ENCODE measurements at places on chromosomes 5 and 9.

DNA sequence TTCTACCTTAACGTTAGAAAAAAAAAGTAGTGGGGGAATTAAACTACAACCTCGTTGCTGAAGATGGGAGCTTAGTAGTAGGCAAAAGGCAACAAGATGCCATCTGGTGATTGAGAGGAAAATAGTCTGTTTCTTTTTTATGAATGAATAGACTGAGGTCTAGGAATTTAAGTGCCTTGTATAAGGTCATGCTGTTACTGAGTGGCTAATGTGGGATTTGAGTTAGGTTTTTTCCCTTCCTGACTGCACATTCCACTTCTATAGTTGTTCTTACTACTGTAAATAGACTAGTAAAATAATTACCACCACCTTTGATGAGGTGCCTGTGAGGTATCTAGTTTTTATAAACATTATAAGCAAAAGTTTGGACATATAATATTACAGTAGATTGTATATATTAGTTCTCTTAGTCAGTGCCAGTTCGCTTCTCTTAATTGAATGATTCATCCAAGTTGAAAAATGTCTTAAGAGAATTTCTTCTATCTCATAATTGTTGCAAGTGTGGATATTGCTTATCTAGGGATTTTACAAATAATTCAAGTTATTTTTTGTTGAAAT, 19.1 kb downstream of the FSD1L start:
- DNase-seq: no peak

- no peak for DNase-seq
These were observed 13.6 kb downstream of the LPCAT1 start for GRCh38 chr5:1510151-1510561.

- DNase-seq: no peak
These were observed 38.7 kb upstream of the CTSL start for GRCh38 chr9:87687207-87687606.

GRCh38 chr9:116223926-116224325, 70.3 kb downstream of the PAPPA start:
- DNase-seq: no peak

DNA sequence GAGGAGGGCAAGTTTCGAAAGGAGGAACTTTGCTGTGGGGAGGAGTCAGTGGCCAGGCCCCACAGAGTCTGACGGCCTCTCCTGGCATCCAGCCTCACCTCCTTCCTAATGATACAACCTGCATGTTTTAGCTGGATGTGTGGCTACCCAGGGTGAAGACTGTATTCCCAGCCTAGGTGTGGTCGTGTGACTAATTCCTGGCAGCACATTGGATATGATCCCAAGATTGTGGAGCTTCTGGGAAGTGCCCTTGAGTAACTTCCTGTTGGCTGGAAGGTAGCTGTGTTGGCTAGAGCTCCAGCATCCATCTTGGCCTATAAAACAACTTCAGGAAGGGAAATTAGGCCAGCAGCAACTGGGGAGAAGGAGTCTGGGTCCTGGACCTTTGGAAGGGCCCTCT, 19.0 kb upstream of the LPCAT1 start:
- DNase-seq: no peak

DNA sequence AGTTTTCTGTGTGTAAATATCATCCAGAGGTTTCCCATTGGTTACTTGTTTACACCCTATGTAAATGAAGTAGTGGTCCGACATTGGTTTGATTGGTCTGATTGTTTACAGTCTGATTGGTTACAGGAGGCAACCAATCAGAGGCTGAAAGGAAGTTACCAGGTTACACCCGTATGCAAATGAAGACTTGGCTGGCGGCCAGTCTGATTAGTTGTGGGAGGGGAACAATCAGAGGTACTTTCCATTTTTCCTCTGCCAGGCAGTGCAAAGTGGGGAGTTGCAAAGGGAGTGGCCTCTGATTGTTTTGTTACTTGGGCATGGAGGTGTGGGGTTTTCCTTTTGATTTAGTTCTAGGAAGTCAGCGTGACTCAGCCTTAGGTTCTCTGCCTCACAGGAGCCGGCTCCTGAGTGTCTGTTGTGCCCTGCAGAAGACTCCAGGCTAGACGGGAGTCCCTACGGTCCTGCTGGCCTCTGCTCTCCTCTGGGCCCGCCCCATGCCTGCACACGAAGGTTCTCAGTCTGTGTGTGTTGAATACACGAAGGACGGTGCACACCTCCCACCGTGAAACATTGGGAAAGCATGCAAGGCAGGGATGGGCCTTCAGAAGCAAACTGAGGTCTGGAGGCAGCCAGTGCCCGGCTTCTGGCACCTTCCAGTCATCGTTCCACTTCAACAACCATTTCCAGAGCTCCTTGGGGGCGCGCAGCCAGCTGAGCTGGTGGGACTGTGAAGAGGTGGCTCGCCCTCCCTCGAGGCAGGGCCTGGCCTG, 42.9 kb downstream of the OLFM1 start:
- DNase-seq: peak; percentile 74

- no peak for DNase-seq
These were observed 602.7 kb upstream of the ZNF608 start for GRCh38 chr5:125348936-125349831.

DNA sequence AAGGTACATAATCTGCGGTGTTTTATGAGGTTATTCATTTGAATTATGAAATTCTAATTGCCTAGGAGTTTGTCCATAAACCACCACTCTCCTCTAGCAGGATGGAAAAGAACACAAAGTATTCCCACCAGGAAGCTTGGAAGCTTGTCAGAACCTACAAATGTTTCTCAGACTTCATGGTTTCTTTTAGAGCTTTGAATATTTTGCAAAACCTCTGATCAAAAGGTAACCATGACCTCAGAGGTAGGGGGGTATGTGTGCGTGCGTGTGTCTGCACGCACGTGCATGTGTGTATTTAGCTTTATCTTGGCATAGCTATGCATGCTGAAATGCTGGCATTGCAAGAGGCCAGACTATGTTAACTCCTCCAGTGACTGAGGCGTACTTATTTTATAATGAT, 847.0 kb downstream of the TLE1 start:
- no peak for DNase-seq

GRCh38 chr9:110615498-110615897, 36.0 kb upstream of the SVEP1 start:
- DNase-seq: no peak

DNA sequence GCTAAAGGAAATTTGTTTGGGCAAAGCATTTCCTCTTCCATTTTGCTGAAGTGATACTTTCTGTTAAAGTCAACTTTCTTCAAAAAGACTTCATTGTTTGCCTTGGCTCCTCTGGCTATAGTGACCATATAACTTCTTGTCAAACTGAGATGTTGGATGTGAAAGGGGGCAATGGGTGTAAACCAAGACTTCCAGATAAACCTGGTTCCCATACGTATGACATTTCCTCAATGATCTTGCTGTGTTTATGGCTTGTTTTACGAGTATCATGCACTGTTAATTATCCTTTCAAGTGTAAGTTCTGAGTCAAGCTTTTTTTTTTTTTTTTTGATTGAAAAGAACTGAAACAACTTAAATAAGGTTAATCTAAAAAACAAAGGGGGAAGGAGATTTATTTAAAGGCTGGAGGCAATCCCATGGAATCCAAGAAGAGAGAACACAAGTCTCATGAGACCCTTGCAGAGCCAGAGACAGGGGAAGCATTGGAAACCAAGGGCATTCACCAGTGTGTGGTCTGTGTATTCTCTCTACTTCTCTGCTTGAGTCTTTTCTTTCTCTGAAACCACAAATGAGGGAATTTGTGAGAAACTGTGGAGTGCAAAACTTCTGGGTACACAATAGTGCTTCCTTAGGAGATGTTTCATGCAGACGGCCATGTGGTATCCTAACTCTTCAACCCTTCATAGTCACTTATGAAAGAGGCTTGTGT, 335.3 kb downstream of the RAB3C start:
- no peak for DNase-seq

DNA sequence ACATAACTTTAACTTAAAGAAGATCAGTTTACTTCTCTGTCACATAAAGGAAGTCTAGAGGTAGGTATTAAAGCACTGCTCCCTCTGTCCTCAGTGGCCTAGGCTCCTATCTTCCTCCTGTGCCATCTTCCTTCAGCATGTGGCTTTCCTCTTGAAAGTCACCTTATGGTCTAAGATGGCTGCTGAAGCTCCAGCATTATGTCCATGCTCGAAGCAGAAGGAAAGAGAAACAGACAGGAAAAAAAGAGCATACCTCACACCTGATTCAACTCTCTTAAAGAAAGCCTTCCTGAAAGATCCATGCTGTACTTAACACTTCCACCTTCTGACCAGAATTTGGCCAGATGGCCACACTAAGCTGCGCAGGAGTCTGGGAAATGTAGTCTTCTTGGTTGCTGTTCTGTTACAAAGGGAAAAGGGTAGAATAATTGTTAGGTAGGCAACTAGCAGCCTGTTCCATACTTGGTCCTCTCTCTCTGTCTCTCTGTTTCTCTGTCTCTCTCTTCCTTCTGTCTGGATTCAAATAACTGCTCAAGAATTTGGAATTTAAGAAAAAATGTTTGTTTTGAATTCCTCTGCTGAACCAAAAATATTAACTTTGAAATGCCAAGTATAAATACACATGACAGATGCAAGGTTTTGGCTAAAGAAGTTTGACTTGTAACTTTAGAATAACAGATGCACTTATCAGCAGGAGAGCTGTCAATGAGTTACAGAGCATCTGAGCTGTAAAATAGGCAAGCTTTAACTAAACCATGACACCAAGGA, 16.0 kb downstream of the TMEM174 start:
- DNase-seq: no peak

DNA sequence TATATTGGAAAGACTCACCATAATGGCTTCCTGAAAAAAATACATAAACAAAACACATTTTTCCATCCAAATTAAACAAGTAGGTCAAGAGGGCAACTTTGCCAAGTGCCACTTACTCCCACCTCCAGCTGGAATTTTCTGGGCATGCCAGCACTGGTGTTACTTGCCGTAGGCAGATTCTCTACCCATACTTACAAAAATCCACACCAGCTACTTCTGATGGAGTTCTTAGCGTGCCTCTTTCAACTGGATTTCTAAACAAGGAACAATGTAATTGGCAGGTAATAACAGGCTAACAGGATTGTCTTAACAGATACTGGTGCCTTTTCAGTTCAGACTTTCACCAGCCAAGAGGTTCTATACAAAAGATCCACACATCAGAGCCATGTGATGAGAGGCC, 301.4 kb downstream of the MLLT3 start:
- no peak for DNase-seq

- no peak for DNase-seq
These were observed 169.2 kb downstream of the AUH start for GRCh38 chr9:91192381-91193086.

DNA sequence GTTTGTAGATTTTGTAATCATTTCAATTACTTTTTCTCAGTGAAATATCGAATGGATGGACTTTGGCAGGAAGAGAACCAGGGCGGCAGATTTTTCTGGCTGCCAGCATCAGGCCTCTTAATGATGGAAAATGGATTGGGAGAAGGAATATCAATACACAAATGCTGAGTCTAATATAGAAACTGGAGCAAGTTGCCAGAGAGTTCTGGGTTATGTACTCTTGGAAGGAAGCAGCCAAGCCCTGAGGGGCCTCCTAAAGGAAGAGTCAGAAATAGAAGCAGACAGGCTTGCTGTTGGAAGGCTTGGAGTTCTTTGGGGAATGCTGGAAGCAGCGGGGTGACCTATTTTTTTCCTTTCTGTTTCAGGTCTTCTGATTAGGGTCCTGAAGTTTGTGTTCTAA, 428.6 kb downstream of the DMAC1 start:
- DNase-seq: no peak

- DNase-seq: no peak
These were observed 111.6 kb upstream of the IQGAP2 start for GRCh38 chr5:76291305-76292077.

DNA sequence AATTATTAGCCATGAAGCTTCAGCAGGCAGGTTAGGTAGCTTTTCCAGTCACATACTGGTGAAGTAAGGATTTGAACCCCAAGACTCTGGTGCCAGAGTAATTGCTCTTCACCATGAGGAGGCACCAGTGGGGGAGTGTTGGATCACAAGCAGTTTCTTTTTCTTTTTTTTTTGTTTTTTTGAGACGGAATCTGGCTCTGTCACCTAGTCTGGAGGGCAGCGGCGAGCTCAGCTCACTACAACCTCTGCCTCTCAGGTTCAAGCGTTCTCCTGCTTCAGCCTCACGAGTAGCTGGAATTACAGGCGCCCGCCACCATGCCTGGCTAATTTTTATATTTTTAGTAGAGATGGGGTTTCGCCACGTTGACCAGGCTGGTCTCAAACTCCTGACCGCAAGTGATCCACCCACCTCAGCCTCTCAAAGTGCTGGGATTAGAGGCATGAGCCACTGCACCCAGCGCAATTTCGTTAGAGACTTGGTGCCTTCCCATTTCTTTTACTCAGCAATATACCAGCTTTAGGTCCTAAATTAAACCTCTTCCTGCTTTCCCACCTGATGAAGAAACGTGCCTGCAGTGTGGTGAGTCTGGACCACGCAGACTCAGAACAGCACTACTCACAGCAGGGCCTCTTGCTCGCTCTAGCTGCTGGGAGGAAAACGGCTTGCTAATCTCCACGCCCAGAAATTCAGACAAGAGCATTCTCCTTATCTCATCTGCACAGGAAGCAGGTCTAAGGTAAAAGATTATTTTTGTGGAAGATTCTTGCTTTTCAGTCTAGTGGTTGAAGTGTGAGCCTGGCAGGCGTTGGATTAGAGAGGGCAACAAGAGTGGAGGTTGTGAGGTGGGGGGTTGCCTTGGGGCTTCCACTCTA, at the start of gene S100Z:
Gene S100Z (plus strand): TSS at position 596 of the 873 bp plus-strand sequence. CDS start 25,346 bp downstream, outside the sequence.
- DNase-seq: no peak

DNA sequence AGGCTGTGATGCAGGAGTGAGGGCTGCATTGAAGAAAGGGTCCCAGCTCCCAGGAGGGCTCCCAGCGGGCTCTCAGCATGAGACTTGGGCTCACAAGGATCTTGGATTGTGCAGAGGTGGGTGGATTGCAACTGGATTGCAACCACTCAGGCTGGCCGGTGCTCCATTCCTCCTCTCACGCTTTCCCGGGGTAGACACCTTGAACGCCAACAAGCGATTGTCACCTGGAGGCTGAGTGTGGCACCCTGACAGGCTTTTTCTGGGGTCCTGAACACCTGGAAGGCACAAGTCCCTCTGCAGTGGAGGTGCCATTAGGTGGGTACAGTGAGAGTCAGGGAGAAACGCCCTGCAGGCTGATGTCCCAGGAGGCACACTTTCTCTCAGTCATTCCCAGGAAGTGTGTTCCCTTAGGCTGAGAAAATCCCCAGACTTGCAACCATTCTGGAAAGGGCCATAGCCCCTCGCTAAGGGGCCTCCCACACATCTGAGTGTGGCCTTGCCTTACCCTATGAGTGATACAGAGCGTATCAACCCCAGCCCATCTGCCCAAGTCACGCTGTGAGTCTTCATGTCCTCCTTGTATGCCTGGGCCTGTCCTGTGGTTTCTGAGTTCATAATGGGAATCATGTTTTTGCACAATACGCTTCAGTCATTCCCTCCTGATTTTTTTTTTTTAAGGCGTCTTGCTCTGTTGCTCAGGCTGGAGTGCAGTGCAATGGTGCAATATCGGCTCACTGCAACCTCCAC, 488.1 kb downstream of the IRX1 start:
- DNase-seq: no peak

- peak; percentile 36 for DNase-seq
These were observed 1.6 kb downstream of the KLHL3 start for GRCh38 chr5:137734331-137734730.

All from suppressor macrophage treated with lipopolysaccharide for 1 hour (primary cell).